ENCODE measurements at places on chromosomes 12 and 14. TPM values are rescaled to one million over a fixed set of nuclear protein-coding genes. Genes with fewer than 3 reads are reported as not detected.

DNA sequence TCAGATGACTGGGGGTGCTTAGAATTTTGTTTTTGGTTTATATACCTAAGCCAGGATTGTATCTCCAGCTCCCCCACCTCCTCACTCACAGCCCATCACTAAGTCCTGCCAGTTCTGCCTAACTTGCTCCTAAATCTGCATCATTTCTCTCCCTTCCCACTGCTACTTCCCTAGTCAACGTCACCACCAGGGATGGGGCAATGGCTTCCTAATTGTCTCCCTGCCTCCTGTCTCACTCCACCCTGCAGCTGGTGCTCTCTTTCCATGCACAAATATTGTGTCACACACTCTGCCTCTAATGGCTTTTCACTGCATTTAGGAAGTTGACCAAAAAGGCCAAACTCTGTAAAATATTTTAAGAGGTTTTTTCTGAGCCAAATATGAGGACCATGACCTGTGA lies 11.5 kb downstream of the OAS2 start:
- H3K36me3 ChIP-seq = peaks cover 72% of the 10 kb centered on the region
- no peak overlapping the region for H3K27ac ChIP-seq
- H3K4me1 ChIP-seq = peaks cover 20% of the 10 kb centered on the region
- H3K4me3 ChIP-seq = no peak overlapping the region

The ENDOU gene
- not detected for total RNA-seq

DNA sequence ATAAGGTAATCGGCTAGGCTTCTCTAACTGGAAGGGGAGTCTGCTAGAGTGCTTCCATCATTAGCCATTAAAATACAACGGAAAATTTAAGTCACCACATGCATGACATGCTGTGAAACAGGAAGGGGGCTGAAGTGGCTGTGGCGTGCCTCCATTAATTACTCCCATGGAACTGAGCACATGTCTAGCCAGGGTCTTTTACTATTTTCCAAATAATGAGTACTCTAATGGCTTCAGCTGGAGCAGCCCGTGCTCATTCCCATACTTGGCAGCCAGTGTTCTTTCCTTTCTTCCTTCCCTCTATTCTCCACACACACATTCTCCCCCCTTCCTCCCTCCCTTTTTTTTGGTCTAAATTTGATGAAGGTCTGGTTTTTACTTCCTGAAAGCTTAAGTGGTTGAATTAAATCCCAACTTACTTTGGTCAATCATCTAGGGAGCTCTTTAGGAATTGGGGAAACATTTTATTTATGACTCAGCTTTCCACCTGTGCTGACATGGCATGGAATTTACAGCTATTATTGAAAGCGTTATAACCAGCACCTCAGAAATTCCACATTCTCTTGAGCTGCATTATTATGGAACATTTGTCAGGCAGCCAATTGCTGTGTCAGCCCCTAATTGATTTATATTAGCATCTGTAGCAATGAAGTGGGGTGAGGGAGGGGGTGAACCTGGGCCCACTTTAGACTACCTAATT lies 72.3 kb downstream of the LRIG3 start:
- H3K4me1 ChIP-seq = no peaks in the 10 kb centered on the region

The SERPINA1 gene
- not detected for total RNA-seq

- H3K27ac ChIP-seq = no peak overlapping the region
- H3K4me3 ChIP-seq = peak overlapping the region; percentile 14
- DNase-seq = no peak
- no peaks in the 10 kb centered on the region for H3K36me3 ChIP-seq
- H3K4me1 ChIP-seq = no peaks in the 10 kb centered on the region
Measured at GRCh38 chr12:51687614-51688013, 96.6 kb downstream of the SCN8A start.

- no peaks in the 10 kb centered on the region for H3K27me3 ChIP-seq
- peaks cover 39% of the 10 kb centered on the region for H3K4me1 ChIP-seq
- H3K4me3 ChIP-seq = no peak overlapping the region
- H3K36me3 ChIP-seq = peaks cover 9% of the 10 kb centered on the region
Measured at GRCh38 chr14:70663707-70664179, 22.0 kb downstream of the TTC9 start.

- no peak overlapping the region for H3K27ac ChIP-seq
- no peaks in the 10 kb centered on the region for H3K27me3 ChIP-seq
- no peaks in the 10 kb centered on the region for H3K4me1 ChIP-seq
- no peaks in the 10 kb centered on the region for H3K36me3 ChIP-seq
- DNase-seq = no peak
Measured at GRCh38 chr12:72359416-72359815, 87.2 kb downstream of the TRHDE start.

The GALNT16 gene
- not detected for total RNA-seq
